ENCODE measurements at places on chromosomes 1 and 21. TPM values are rescaled to one million over a fixed set of nuclear protein-coding genes. Genes with fewer than 3 reads are reported as not detected.

- no peak for DNase-seq
These were observed 172.7 kb downstream of the PDE4B start for GRCh38 chr1:65965112-65965996.

- DNase-seq: no peak
These were observed 74.7 kb downstream of the ARHGEF16 start for GRCh38 chr1:3529099-3529729.

The IGSF21 gene
- polyA plus RNA-seq: not detected

- DNase-seq: no peak
These were observed 48.6 kb upstream of the COL6A1 start for GRCh38 chr21:45932922-45933502.

GRCh38 chr1:26283871-26284596 is 4.1 kb downstream of the SH3BGRL3 start:
- DNase-seq: no peak

The EFNA4 gene
- 6.1 TPM for polyA plus RNA-seq

The IQCC gene
- polyA plus RNA-seq: 1.8 TPM

DNA sequence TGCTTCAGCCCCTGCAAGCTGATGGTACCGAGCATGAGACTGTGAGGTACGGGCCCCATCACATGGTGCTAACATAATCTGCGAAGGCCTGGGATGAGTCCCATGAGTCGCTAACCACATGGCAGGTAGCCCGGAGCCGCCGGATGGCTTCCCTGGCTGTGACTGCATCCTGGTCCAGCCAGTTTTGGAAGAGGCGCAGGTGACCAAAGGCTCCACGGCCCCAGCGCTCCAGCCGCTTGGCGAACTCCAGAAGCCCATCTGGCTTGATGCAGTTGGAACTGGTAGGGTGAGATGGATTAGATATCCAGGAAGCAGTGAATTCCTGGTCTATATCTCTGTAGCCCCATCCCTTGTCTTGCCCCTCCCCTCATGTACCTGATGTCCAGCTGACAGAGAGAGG is 24.6 kb downstream of the LRRC41 start:
- DNase-seq: no peak

GRCh38 chr1:239587066-239587465 is 200.7 kb downstream of the CHRM3 start:
- DNase-seq: no peak

The SMG7 gene
- 29.1 TPM for polyA plus RNA-seq

GRCh38 chr1:208105756-208106155 is 138.4 kb downstream of the PLXNA2 start:
- no peak for DNase-seq

The GDAP2 gene
- polyA plus RNA-seq: 7.2 TPM

DNA sequence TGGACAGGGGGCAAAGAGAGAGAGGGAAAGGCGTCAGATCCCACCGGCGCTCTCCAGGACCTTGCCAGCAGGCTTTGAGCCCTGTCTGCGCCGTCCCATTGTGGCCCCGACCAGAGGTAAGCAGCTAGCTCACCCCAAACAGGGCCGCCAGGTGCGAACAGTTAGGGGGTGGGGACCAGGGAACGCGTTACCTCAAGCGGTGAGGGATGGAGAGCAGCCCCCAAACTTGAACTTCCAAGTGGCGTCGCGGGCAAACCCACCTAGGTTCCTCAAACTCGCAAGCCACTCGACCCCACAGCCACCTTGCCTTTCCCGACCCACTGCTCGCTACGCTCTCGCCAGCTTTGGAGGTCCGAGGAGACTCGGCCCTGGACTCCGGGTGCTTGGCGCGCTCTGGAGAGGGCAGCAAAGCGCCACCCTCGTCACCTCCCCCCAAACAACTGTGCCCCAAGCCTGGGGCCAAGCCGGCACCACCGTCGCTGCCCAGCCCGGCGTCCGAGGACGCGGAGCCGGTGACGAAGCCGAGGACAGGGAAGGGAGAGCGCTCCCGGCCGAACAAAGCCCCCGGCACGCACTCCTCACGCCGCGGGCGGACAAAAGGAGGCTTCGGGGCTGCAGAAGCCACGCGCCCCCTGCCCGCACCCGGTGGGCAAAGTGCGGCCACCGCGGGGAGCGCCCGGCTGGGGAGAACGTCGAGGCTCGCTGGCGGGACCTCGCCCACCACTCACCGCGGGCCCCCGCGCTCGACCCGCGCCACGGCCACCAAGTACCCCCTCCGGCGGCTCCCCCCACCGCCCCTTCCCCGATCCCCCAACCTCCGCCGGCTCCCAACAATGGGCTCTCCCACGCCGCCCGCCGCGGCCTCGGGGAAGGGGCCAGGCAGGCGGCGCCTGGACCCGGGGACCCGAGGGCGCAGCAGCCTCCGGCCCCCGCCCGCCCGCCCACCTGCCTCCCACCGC is 976 bp downstream of the SSBP3 start:
- no peak for DNase-seq

The SERINC2 gene
- polyA plus RNA-seq: 21.1 TPM

DNA sequence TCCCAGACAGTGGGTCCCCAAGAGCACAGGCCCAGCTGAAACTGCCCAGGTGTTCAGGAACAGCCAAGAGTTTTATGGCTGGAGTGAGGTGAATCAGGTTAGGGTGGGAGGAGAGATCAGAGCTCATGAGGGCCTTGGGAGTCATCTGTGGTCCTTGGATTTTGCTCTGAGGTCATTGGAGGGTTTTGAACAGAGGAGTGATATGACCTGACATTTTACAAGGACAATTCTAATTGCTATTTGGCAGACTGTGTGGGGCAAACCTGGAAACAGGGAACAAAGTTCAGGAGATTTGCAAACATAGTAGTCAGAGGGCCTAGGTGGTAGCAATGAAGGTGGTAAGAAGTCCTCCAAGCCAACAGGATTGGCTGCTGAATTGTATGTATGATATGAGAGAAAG is 31.1 kb upstream of the LRRN2 start:
- DNase-seq: no peak

The PLXNA2 gene
- polyA plus RNA-seq: 0.45 TPM

DNA sequence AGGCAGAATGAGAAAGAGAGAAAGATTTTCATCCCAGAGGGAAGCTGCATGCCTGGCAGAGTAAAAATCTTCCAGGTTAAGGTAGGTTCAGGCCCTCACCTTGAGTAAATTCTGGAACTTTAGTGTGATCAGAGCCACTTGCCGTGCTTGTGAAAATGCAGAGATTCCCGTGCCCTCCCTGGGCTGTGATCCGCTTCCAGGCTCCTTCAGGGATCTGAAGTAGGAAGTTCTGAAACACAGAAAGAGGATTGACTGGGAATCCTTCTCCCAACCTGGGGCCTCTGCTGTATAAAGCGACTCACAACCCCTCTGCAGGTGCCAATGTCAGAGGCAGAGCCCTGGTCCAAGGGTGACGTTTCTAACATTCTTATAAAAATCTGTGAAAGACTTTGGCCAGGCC is 26.6 kb downstream of the NUAK2 start:
- DNase-seq: no peak

DNA sequence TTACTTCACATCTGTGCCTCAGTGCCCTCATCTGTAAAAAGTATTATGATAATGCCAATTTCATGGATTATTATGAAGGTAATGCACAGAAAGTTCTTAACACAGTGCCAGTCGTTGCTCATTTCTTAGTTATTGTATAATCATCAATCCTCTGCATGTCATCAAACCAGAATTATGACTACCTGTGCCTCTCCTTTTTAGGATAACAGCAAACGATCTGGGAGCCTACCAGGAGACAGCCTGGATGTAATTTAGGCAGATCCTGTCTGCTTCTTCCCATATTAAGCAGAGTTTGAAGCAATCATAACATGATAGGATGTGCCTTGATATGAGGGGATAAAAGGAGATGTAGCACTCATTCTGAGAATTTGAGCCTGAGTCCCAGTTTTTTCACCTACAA is 177.4 kb upstream of the DPT start:
- DNase-seq: no peak

GRCh38 chr1:234902774-234903547 is 225.7 kb downstream of the TOMM20 start:
- no peak for DNase-seq

GRCh38 chr1:116113615-116114014 is 2.4 kb downstream of the MAB21L3 start:
- DNase-seq: no peak

DNA sequence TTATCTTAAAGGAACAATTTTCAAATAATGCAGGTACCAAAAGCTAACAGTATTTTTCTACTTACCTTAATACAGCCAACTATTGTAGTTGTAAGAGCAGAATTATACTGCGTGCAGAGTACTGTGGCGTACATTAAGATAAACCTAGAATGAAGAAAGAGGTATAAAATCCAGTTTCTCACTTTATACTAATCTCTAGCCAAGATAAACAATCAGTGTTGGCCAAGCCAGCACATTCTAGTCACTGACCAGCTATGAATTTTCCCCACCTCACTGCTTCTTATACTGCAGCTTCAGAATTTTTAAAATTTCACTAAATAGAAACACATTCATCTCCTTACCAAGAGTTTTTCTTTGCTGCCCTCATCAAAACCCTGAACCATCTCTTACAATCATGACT is 33.6 kb downstream of the SLC35D1 start:
- no peak for DNase-seq

GRCh38 chr1:222390181-222390580 is 157.7 kb downstream of the HHIPL2 start:
- DNase-seq: no peak

DNA sequence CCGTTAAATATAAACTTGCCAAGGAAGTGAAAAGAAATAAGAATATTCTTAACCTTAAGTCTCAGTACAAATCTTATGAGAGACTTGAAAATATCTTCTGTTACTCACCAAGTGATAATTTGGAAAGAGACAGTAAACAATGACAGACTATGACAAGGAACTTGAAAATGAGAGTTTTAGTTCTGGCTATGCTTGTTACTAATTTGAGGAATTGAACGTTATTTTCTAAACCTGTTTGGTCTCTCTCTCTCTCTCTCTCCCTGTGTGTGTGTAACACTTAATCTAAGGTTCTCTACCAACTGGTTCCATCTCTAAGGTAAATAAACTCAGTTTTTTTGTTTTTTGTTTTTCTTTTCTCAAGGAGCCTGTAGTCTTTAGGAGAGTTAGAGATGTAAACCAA is 161.8 kb downstream of the AMY1C start:
- no peak for DNase-seq

The SAMD11 gene
- 52.8 TPM for polyA plus RNA-seq

- DNase-seq: no peak
These were observed 27.7 kb upstream of the ATP5PO start for GRCh38 chr21:33943293-33943692.

DNA sequence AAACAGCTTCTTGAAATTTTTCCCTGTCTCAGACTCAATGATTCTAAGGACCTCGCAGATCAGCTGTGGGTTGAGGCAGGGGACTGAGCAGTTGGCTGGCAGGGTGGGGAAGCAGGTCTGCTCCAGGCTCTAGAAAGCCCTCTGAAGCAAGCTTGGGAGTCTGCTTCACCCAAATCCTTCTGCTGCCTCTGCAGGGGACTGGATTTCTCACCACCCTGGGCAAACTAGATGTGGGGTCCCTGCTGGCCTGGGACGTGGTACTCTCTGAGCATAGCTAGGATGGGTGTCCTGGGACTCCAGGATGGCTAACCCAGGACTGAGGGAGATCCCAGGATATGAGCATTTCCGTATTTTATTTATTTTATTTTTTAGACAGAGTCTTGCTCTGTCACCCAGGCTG is 89.3 kb downstream of the LAMC2 start:
- DNase-seq: no peak

The ANGPTL3 gene
- not detected for polyA plus RNA-seq

DNA sequence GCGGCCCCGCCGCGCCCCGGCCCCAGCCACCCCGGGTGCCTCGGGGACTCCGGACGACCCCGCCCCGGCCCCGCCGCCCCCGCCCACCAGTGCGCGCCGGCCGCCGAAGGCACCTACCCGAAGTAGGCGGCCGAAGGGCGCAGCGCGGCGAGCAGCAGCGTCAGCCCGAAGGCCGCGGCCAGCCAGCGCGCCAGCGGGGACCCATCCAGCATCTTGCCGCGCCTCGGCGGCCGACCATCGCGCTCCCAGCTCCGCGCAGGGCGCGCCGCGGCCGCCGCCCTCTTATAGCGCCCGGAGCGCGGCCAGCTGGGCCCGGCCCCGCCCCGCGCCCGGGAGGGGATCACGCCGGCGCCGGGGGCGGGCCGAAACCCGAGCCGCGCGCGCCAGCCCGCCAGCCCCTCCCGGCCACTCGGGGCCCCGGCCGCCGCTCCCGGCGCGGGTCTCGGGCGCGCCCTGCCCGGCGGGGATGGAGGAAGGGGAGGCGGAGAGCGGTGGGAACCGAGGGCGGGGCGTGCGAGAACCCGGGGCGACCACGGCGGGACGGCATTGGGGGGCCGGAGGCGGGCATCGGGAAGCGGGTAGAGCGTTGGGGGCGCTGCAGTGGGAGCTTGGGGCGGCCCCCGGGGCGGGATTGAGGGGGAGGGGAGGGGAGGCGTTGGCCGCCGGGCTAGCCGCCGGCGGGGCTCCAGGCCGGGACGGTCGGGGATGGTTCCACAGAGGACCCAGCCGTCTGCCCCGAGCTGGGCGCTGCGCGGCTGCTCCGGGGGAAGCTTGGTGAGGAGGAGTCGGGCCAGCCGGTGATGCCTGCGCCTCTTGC is at the start of gene WNT9A:
Gene WNT9A (minus strand): TSS at position 257 of the 817 bp plus-strand sequence. CDS start 45 bp downstream, at position 212.
- peak; percentile 33 for DNase-seq

DNA sequence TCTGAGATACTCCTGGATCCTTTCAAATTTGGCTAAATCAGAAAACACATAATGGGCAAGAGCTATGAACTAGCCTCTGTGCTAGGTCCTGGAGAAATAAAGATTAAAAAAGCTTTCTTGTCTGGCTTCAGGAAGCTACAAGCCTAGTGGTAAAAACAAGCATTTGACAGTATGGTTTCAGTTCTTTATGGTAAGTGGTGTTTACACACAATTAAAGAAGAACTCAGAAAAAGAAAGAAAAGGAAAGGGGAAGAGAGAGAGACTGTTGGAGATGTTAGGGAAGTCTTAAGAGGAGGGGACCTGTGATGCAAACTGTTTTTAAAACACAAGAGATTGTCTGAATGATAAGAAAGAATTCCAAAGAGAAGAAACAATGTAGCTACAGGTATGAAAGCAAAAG is 1.8 kb downstream of the OR10J1 start:
- no peak for DNase-seq

The AGRN gene
- 88.0 TPM for polyA plus RNA-seq

DNA sequence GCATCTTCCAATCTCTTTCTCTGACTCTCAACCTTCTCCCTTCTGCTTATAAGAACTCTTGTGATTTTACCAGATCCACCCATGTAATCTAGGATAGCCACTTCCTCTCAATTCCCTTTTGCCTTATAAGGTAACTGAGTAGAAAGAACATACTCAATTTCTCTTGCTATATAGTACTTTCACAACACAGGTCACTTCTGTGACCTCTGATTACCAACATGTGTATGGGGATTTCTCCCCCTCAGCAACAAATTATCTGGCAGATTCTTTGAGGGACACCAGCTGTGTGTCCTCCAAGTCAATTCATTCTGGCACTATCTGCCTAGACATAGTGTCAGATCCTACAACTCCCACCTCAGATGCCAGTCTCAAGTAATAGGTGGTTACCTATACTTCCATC is 62.5 kb downstream of the IL23R start:
- DNase-seq: no peak

- DNase-seq: no peak
These were observed 50.1 kb upstream of the ECE1 start for GRCh38 chr1:21340230-21340945.

DNA sequence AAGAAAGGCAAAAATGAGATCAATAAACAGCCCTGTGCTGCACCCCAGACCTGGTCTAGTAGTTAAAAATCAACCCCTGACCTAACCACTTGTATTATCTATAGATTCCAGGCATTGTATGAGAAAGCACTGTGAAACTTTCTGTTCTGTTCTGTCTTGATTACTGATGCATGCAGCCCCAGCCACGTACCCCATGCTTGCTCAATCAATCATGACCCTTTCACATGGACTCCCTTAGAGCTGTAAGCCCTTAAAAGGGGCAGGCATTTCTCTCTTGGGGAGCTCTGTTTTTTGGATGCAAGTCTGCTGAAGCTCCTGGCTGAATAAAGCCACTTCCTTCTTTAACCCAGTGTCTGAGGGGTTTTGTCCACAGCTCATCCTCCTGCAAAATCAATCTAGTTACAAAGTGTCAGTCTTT is 24.2 kb upstream of the CD34 start:
- DNase-seq: no peak

Measured in A549 (cell line).